ENCODE measurements at places on chromosomes 12 and 14.
A peak's percentile ranks its signal among the peaks of the same experiment; 100 is the strongest.

DNA sequence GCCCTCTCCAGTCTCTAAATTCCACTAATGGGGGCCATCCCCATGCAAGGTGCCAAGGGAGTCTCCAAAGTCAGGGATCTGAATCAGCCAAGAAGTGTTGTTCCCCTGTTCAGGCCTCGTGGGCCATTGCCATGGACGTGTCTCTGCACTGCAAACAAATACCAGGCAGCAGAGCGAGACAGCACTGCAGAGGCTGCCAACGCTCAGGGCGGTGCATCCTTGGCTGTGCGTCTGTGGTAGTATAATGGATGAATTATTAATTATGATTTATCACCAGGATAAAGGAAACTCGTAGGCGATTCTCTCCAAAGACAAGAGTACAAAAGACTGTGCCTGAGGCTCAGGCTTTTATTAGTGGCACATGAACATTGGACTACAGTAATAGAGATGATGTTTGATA, 122.3 kb upstream of the NTF3 start:
- DNase-seq, result no peak

- DNase-seq, result no peak
Measured at GRCh38 chr14:62956413-62956812, 88.8 kb downstream of the KCNH5 start.

- no peak for DNase-seq
Measured at GRCh38 chr14:103209506-103209905, 86.2 kb downstream of the TNFAIP2 start.

- peak; percentile 41 for DNase-seq
Measured at GRCh38 chr12:104063712-104064030, 660 bp upstream of the HCFC2 start.

DNA sequence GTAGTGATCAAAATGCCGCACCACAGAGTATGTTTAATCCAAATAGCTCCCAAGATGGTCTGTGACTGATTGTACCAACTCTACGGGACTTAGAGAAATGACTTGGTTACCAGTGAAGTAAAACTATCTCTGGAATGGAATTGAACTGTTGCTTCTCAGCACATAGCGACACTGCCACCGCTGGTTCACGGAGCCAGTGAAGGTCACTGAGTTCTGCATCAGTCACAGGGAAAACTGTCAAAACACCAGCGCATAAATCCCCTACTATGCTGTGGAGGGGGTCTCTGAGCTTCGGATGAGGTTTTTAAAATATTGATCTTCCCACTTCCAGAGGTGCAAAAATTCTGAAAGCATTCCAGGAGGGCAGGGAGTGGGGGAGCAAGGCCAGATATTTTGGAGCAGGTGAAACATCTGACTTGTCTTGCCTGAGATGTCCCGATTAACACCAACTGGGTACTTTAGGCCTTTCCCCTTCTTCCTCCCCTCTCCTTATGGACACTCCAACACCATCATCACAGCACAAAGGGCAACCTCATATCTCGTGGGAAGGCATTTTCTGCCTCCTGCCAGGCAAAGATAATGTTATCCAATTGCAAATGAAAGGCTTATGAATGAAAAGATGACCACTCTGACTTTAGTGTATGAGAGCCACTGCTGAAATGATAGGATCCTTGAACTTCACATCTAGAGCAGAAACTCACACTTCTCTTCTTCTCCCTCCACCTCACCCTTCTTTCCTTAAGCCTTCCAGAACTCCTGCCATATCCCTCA, 2.0 kb upstream of the PLXNC1 start:
- peak; percentile 61 for DNase-seq

- DNase-seq, result no peak
Measured at GRCh38 chr14:103091883-103092222, 2.7 kb upstream of the EXOC3L4 start.

DNA sequence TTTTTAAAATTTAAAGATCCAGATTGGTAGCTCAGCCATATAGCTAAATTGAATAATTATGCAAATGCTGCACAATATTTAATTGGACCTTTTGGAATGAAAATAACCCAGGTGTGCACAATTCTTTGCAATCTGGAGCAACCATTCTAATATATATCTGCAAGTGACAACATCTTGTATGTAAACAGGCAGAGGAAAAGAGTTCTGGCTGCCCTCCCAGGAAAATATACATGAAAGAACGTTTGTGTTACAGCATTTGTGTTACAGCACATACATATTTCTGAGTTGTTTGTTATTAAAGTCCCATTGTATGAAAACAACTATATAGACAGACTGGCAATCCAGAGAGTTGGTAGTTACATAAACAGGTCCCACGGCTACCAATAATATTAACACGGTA, 377.5 kb downstream of the DIO2 start:
- DNase-seq, result no peak

DNA sequence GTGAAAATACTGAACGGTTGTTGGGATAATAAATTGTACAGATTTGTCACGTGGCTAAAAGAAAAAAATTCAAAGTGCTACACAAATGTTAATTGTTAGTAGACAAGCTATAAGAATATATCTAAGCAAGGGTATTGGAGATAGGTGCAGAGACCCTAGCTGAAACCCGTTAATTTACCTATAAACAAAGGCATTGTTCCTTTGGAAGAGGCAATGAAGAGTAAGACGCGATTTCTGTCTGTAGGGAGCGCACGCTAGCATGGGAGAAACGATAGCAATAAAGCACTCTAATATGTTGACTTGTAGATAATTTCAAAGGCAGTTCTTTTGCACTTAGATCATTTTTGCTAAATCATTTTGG, 565 bp downstream of the CCDC77 start:
- peak; percentile 76 for DNase-seq

GRCh38 chr12:56991319-56992246, 14.8 kb downstream of the ZBTB39 start:
- peak; percentile 69 for DNase-seq

DNA sequence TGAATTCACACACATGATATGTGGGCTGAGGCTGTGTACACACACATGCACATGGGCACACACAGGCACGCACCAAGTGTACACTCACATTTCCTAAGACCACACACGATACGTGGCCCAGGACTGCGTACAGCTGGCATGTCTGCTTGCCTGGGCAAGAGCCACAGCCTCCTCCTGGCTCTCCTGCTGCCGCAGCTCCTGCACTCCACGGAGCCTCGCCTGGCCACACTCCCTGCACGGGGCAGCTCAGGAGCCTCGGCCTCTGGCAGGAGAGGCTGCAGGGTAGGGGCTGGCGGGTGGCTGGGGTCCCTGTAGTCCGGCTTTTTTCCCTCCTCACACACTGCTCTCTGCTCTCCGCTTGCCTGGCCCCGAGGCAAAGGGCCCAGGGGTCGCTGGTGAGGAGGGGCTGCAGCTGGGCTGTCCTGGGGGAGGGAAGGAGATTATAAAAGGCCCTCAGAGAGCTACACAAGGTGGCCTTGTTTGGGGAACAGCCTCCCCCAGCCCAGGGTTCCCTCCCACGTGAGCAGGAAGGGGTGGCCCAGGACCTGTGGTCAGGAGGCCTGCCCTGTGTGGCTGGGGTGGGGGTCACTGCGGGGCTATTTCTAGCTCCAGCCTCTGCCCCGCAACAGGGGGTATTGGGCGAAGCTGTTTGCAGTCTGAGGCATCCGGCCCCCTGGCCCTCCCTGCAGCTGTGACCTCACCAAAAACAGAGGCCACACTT, 89.0 kb upstream of the SFSWAP start:
- DNase-seq, result no peak

DNA sequence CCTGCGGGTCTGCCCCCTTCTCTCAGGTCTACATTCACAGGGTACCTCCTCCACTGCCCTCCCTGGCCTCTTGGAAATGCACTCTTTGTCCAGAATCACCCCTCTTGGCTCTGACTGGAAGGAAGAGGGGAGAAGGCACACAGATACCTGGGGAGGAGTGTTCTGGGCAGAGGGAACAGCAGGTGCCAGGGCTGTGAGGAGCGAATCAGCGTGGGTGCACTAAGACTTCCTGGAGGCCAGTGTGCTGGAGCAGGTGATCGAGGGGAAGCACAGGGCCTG, 8.3 kb upstream of the TRAF3 start:
- DNase-seq, result no peak

DNA sequence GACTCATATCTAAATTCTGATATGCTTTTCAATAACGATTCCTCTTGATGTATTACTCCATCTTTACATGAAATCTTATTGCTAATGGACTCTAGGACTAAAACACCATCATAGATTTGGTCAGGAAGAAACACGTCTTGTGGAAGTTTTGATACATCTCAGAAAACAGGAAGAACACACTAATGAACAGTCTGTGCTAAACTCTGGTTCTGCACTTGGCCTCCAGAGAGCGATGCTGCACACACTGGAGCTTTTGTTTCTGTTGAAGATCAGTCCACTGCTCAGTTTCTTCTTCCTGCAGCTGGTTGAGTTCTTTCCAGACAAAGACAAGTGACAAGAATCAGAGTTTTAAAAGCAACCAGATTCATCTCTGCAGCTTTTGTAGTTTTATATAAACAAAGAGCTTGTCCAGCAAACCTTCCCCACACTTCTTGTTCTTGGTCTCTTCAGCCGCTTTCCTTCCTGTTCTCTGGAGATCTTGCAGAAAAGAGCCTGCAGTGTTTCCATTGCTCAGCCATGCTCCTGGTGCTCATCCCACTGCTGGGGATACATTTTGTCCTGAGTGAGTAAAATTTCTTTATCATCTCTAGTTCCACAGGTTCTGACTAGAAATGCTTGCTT, 229.1 kb upstream of the OR4E1 start:
- peak; percentile 72 for DNase-seq

- DNase-seq, result peak; percentile 76
Measured at GRCh38 chr14:20782280-20782890, 1.3 kb downstream of the RNASE6 start.

DNA sequence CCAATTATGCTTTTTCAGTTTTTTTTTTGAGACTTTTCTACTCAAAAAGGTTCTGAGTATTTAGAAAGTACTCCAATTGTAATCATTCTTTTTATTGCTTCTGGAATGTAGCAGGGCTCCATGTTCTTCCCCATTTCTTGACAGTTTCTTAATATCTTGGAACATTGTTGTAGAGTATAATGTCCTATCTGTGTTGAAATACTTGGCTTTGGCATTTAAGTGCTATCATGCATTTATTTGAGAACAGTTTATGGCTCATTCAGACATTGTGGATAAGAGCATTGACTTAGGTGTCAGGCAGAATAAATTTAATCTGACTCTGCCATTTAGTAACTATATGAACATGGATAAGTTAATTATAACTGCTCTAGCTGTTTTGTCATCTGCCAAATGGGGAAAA, 28.3 kb downstream of the ADIPOR2 start:
- no peak for DNase-seq

- no peak for DNase-seq
Measured at GRCh38 chr12:71838676-71839075, 883 bp upstream of the TBC1D15 start.

- DNase-seq, result no peak
Measured at GRCh38 chr12:108424026-108424425, 84.9 kb upstream of the CMKLR1 start.

GRCh38 chr14:80135305-80136088, 75.8 kb downstream of the DIO2 start:
- DNase-seq, result no peak

DNA sequence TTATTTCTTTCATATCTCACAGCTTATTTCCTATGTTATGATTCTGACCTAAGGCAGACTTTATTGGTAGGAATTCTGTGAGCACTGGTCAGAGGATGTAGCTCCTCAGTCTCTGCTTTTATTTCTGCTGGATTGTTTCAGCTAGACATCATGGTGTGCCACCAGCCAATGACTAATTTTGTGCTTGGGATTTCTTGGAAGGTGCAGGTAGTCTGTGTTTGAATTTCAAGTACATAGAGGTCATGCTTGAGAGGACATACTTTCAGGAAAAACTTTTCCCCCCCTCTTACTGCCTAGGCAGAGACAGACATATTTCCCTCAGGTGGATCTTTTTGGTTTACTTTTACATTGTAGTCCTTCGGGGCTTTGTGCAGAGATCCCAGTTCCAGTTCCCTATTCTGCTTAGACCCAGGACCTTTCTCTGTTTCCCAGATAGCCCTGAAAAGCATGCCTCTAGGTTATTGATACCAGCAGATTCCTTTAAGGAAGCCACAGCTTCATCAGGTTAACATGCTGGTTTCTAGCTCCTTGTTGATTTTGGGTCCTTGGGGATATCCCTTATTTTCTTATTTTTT, 28.6 kb downstream of the BRMS1L start:
- no peak for DNase-seq

DNA sequence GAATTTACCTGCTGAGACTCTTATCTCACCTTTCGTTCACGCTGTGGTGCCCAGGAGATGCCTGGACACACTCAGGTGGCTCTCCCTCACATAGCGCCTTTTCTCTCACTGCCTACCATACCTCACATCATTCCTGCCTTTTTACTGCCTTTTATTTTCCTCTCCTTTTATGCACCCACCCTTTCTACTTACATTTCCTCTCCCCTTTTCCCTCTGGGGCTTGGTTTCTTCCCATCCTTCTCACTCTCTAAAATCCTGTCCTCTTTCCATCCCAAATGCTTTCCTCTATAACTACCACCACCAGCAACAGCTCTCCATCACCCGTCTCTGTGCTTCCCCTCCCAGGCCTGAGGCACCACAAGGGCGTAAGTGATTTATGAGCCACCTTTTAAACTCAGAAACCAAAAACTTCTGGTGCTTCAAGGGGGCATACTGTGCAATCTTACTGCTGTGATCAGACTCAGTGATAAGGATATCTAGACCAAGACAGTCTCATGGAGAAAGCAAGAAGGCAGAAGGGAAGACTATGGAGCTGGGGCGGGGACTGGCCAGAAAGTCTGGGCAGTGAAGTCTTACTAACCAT, 32.7 kb upstream of the SMUG1 start:
- DNase-seq, result peak; percentile 20

DNA sequence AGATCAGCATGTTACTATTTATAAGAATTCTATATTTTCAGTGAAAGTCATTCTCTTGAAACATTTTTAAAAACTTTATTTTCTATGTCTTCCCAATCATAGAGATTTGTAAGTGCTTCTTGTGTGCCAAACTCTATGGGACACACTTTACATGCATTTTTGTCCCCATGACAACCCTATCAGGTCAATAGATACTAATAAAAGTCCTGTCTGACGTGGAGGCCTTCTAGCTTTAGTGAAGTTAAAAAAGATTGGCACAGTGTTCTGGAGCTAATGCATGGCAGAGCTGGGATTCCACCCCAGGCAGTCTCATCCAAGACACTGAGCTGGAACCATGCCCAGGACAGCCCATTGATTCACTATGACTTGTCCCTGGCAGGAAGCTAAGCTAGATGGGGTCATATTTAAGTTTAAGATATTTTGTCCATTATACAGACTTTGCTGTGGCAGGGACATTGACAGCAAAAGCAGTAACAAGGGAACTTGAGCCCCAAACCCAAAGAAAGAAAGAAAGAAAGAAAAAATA, 28.1 kb downstream of the TTC6 start:
- no peak for DNase-seq

- no peak for DNase-seq
Measured at GRCh38 chr12:49451468-49452259, 84.4 kb downstream of the SPATS2 start.

DNA sequence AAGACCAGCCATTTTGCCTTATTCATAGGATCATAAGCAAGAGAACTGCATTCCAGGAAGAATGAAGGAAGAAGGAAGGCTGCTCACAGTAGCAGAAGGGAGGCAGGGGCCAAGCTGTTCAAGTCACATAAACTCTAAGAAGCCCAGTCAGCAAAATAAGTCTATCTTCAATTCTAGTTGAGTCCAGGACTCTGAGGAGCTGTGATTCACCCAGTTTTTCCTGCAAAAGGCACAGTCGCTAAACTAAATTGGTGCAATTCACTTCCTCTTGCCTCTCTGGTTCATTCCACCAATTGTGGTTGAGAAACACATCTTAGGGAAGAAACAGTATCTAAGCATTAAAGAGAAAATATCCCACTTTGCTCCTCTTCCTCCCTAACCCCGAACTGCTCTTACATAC, 9.8 kb downstream of the ZNF641 start:
- no peak for DNase-seq
